ENCODE measurements at places on chromosomes 13 and 19.

GRCh38 chr13:23770428-23770827 is 118.8 kb downstream of the MIPEP start:
- no peak for DNase-seq

- no peak for DNase-seq
These were observed 129.8 kb downstream of the DLEU7 start for GRCh38 chr13:50713523-50714248.

GRCh38 chr19:1782521-1782920 is 29.2 kb downstream of the ONECUT3 start:
- no peak for DNase-seq

GRCh38 chr19:19362075-19362474 is 41.4 kb downstream of the MAU2 start:
- no peak for DNase-seq

DNA sequence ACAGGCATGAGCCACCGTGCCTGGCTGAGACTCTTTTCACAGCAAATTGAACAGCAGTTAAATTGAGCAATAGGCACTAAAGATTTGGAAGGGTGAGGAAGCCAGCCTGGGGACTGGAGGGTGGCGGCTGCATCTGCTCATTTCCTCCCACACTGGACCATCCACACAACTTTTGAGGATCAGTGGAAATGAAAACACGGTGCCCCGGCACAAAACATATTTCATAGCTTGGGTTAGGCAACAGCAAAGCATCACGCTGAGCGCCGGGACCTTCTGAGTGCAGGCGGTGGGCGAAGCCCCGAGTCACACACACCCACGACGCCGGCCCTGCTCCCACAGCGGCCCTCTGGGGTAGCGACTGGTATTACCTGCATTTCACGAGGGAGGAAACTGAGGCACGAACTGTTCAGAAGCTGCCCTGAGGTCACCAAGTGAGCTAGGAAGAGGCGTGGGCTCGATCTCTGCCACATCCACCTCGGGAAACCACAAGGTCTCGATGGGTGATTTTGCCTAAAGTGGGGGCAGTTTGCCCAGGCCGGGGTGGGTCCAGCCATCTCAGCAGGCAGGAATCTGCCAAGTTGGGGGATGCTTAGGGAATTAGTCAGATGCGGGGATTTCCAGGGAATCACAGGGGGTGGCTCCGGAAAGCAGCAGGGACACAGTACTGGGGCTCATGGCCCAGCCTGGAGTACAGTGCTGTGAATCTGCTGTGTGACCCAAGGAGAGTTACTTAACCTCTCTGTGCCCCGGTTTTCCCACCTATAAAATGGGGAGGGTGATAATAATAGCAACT is 3.5 kb upstream of the SBNO2 start:
- DNase-seq: no peak

DNA sequence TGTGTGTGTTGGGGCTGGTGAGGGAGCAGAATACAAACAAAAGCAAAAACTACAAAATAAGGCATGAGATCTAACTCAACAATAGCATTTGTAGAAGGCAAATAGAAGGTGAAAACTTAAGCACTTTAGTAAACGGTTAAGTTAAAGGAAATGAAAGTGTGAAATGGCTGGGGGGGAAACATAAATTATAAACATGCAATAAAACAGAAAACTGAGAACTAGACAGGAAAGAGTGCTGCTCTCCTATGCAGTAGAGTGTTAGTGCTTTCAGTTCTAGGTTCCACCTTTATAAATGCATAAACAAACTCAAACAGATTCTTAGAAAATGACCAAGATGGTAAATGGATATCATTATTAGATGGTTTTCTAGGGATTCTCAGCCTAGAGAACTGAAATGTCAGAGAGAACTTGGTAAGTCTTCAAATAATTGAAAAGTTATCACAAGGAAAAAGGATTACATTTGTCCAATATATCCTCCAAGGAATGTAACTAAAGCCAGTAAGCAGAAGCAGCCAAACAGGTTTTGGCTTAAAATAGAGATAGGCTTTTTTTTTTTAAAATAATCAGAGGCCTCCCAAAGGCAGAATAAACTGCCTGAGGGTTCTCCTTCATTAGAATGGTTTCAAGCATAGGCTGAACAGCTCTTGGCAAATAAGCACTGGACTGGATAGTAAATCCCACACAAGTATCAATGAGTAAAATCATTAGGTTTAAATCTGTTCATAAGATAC is 23.3 kb downstream of the RBM26 start:
- no peak for DNase-seq

- DNase-seq: no peak
These were observed 132.7 kb upstream of the KLF12 start for GRCh38 chr13:74266861-74267260.

Measured in HuH-7 (cell line).